ENCODE measurements at places on chromosomes 3 and 15.
A peak's percentile ranks its signal among the peaks of the same experiment; 100 is the strongest.

- no peak for DNase-seq
Observed at GRCh38 chr3:155807823-155808222, 1.7 kb upstream of the C3orf33 start.

DNA sequence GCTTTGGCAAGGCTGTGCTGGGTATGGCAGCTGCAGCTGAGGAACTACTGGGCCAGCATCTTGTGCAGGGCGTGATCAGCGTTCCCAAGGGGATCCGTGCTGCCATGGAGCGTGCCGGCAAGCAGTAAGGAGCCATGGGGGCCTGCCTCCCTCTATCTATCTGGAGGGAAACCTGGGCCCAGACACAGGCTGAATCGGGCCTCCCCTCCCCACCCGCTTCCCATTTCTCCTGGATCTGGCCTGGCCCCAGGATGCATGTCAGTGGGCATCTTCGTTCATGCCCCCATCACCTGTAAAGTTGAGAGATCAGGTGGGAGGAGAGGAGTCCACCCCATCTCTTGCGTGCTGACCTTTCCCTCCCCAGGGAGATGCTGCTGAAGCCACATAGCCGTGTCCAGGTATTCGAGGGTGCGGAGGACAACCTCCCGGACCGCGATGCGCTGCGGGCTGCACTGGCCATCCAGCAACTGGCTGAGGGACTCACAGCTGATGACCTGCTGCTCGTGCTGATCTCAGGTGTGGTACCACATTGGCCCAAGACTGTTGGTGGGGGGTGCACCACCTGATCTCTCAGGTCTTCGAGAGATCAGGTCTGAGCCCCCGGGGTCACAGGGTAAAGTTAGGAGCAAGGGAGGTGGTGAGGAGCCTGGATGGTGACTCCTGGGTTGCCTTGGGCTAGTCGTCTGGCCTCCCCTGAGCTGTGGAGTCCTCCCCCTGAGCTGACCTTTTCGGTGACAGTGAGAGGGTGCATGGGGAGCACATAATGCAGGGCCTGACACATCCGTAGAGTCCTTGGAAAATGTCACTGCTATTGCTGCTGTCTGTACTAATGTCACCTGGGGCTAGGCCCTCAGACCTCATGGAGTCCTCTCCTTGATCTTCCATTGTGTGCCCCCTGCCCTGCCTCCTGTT lies 3.2 kb downstream of the GLYCTK start:
- no peak for DNase-seq

DNA sequence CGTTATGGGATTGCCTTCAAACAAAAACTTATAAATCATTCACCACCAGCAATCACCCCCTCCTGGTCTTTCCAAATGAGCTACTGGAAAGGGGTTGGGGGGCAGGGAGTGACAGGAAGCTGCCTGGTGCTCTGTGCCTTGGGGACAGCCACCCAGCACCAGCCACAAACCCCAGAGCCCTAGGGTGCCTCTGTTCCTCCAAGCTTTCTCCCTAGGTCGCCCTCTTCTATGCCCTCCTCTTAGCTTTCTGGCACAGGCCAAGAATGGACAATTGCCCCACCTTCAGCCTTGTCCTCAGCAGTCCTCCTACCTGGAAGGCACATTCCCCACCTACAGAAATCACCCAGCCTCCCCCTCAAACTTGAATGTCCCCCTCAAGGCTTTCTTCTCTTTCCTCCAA lies 3.3 kb downstream of the OXTR start:
- no peak for DNase-seq

DNA sequence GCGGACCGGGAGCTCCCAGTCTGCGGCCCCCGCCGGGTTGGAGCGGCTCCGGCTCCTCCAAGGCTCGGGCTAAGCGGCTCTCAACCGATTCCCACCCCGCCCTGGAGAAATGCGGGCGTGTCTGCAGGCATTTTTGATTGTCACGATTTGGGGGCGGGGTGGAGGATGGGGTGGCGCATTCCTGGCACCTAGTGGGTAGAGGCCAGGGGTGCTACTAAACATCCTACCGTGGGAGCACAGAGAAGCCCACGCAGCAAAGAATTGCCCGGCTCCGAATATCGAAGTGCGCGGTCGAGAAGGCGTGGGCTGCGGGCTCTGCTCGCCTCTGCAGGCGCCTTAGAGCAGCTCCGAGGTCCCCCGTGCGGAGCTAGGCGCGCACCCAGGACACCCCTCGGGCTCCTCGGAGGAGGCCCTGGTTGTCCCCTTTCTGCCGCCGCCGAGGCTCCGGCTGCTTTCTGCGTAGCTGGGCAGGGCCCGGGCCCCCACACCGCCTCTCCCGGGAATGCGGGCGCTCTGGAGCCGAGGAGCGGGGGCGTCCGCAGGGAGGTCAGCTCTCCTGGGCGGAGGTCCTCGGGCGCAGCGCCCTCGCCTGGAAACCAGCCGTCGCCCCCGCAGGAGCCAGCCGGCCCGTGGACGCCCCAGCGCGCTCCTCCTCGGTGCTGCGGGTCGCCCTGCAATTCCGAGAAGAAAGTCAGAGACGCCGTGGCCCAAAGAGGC lies 16.5 kb upstream of the LAMP3 start:
- no peak for DNase-seq

DNA sequence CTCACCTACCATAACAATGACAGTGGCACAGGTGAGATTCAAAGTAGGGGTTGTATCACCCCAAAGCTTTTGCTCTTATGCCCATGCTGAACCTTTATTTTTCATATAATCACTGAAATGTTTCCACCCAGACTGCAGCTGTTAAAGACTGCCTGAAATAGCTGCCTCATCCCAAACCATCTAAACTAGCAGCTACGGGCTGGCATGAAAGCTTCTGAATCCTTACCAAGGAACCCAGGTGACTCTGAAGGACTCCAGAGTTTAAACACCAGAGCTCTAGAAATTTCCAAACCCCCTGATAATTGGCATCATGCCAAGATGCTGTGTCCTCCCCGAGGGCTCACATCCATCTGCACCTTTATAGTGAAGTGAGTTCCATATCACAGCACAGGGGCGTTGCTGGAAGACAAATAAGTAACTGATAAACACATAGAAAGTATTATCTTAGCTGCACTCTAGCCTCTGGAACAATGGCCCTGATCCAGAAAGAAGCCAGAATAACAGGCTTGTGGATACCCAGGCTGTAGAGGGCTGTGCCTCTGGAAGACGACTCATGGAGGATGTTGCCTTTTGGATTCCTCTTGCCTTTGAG lies 238.9 kb downstream of the CADPS start:
- DNase-seq = no peak

DNA sequence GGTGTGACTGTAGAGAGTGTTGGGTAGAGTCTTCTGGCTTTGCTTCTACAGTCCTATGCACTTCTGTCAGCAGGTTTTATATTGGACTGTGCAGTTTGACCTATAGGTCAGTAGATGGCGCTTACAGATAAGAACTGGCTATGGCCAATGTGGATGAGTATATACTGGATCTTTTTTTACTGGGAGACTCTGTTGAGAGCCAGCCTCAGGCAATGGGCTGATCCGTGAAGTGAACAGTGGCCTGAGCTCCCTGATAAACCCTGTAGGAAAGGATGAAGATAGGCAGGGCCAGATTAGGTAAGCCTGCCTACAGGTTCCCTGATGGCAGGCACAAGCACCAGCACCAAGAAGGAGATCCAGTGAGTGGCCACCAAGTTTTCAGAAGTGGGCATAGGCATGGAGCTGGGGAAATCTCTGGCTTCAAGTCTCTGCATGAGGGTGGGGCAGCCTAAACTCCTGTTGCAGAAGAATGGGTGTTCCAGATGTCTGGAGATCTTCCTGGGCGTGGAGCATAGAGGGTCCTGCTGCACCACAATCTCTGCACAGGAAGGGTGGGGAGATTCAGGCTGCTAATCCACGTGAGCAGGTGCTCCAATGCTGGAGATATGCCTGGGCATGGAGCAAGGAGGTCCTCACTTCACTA lies 326.0 kb upstream of the SGO1 start:
- DNase-seq = peak; percentile 59

DNA sequence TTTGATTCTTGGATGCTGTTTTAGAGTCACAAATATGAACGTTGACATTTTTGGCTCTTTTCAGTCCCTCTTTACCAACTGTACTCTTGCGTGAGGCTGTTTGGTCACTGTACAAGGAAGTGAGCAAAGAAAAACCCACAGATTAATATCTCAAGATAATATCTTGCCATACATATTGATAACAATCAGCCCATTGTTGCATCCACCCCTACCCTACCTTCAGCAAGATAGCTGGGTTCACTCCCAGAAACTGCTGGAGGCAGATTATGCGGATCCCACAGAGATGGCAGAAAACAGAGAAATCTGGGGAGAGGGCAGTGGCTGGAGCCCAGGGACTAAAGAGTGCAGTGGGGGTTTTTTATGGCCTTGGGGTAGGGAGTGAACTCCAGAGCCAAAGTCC lies 29.9 kb upstream of the MFSD1 start:
- DNase-seq = no peak

DNA sequence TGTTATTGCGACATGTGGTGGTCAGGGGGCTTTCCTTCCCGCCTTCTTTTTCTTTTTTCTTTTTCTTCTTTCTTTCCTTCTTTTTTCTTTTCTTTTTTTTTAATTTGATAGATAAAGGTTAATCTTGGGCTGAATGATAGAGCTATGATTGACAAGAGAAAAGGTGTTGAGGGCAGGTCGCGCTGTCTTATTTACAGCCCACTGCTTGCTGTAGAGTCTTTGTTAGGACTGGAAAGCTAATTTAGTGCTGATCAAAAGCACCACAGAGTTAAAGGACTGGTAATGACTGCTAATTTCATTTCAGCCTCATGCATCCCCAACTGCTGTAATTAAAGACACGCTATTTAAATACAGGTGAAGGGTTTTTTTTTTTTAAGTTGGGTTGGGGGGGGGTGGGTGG lies 10.6 kb upstream of the SOX2 start:
- DNase-seq = no peak

DNA sequence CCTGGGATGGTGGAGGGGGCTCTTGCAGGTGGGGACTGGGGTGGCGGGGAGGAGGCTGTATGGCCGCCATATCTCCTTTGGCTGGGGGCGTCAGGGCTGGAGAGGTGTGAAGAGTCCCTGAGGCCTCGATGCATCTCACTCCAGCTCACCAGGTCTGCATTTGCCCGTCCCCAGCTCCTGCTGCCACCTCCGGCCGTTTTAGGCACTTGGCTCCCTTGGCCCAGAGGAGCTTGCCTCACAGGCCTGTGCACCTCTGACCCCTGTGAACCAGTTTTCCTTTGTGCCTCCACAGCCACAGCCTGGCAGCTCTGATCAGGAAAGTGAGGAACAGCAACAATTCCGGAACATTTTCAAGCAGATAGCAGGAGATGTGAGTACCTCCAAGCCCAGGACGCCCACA lies 49.7 kb downstream of the CAPN3 start:
- no peak for DNase-seq

DNA sequence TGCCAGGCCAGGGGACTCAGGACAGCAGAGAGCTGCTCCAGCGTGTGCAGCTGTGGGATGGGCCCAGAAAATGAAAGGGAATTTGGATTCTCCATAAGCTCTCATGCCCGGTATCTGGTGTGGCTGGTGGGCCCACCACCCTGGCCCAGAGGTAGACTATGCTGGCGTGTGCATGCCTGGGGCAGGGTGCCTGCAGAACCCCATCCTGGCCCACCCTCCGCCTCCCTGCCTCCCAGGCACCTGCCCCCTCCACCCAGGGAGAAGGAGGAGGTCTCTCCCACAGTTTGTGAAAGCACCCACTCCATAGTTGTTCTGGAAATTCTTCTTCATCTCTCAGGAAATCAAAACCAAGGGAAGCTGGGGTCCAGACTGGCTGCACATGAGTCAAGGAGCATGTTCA lies 112.9 kb downstream of the ADCY5 start:
- no peak for DNase-seq

- no peak for DNase-seq
Observed at GRCh38 chr3:24538891-24539290, 44.2 kb upstream of the THRB start.

GRCh38 chr3:88988906-88989305 lies 118.5 kb upstream of the EPHA3 start:
- DNase-seq = no peak

DNA sequence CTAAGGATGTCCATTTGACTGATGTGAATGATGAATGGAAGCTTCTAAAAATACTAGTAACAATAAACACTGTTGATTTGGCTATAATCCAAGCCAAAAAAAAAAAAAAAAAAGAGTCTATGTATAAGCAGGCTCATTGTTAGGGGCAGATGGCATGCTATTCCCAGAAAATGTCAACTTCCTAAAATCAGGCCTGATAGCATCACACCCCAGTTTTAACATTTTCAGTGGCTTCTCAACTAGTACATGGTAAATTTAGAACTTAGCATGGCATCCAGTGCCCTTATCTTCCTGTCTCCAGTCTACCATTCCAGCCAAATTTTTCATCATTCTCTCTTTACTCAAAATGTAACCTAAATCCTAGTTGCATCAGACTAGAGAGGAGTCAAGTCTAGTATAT lies 288.2 kb upstream of the ZNF385D start:
- no peak for DNase-seq

GRCh38 chr15:77496715-77497109 lies 76.0 kb downstream of the HMG20A start:
- no peak for DNase-seq

DNA sequence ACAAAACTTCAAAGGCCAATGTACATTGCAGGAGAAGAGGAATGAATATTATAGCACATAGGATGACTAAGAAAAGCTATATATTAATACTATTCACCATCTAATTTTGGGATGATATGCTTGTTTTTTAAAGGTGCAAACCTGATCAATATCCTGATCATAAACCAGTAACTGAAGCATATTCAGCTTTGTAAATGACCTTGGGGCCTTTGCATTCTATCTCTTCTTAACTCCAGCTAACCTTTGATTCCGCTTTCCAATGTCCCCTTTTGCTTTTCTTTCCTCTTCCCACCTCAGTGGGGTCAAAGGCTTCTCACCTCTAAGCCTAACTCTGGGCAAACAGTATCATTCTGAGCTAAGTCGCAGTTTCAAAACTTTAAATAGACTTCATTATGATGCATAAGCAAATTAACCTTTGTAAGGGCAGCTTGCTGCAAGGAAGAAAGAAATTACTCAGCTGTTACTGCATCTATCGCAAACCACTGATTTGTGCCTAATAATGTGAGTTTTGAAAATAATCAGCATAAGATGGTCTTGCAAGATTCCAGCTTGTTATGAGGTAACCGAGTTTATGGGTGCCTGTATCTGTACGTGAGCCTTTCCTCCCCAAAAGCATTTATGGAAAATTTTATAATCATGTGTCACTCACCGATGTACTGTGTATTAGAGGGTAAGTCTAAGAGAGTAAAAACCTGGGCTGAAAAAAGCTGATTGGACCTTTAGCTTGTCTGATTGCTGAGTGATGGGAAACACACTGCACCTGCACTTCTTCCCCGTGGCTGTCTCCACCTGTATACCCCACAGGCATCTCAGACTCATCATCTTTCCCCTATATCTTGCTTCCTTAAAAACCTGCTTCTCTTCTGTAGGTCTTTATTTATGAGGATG lies 116.8 kb downstream of the TPRG1 start:
- DNase-seq = no peak

DNA sequence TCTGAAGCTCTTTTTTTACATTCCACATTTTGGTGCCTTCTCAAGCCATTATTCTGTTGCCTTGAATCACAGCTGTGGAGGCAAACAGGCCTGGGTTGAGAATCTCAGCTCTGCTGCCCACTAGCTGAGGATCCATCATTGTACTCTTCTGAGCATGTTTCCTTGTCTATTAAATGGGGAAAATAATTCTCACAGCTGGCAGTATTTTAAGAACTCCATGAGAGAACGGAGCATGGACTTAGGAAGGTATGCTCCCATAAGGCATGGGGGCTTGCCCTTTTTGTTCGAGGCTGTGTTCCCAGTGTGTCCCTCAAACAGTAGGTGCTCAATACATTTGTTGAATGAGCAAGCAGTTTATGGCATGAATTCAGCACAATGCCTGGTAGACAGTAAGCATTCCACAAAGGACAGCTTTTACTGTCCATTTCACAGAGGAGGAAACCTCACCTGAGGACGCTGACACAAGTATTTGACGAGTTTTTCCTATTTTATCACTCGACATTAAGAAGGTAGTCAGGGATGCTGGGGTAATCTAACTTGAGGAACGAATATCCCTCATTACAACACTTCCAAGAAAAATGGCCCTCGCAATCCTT lies 2.1 kb upstream of the PTPRG start:
- DNase-seq = no peak
